ENCODE measurements at places on chromosomes 7 and 10. TPM values are rescaled to one million over a fixed set of nuclear protein-coding genes. Genes with fewer than 3 reads are reported as not detected.

RNF133 gene
- total RNA-seq = 1.7 TPM

CACNB2 gene
- total RNA-seq = 4.5 TPM

GRM3 gene
- total RNA-seq = not detected

PTF1A gene
- not detected for total RNA-seq

MYH16 gene
- total RNA-seq = not detected

CABCOCO1 gene
- total RNA-seq = 0.65 TPM

LRRC61 gene
- 3.2 TPM for total RNA-seq

EN2 gene
- total RNA-seq = not detected

ODAD2 gene
- total RNA-seq = 0.31 TPM

EVX1 gene
- not detected for total RNA-seq

GBX1 gene
- total RNA-seq = not detected

MAGI2 gene
- 9.3 TPM for total RNA-seq

BEND7 gene
- total RNA-seq = 22.2 TPM

SPDYE2B gene
- not detected for total RNA-seq

NUTM2B gene
- total RNA-seq = 0.32 TPM

ACTL6B gene
- total RNA-seq = not detected

STEAP2 gene
- total RNA-seq = 50.3 TPM

ADCYAP1R1 gene
- 21.3 TPM for total RNA-seq

PLAC9 gene
- total RNA-seq = 18.4 TPM

EPHA1 gene
- 0.13 TPM for total RNA-seq

ENTPD7 gene
- 5.2 TPM for total RNA-seq

ADRB1 gene
- total RNA-seq = 4.3 TPM

C10orf90 gene
- 0.72 TPM for total RNA-seq

MSMB gene
- total RNA-seq = not detected

MLXIPL gene
- total RNA-seq = 37.3 TPM

Data from omental fat pad (tissue), 4 donors.